ENCODE measurements at places on chromosomes 1 and 21. TPM values are rescaled to one million over a fixed set of nuclear protein-coding genes. Genes with fewer than 3 reads are reported as not detected.
A peak's percentile ranks its signal among the peaks of the same experiment; 100 is the strongest.

CFHR1 gene
- 0.23 TPM for total RNA-seq

TEDDM1 gene
- not detected for total RNA-seq

ODR4 gene
- total RNA-seq, result 21.3 TPM

KRTAP19-6 gene
- total RNA-seq, result not detected

SMPDL3B gene
- total RNA-seq, result 2.2 TPM

STUM gene
- not detected for total RNA-seq

PLPPR5 gene
- total RNA-seq, result 0.12 TPM

C4BPB gene
- 0.25 TPM for total RNA-seq

GRCh38 chr1:90989990-90990389 is 31.8 kb downstream of the ZNF644 start:
- no peaks in the 10 kb centered on the region for H3K36me3 ChIP-seq
- no peaks in the 10 kb centered on the region for H3K27me3 ChIP-seq
- H3K27ac ChIP-seq, result no peak overlapping the region
- H3K4me1 ChIP-seq, result no peaks in the 10 kb centered on the region

DNA sequence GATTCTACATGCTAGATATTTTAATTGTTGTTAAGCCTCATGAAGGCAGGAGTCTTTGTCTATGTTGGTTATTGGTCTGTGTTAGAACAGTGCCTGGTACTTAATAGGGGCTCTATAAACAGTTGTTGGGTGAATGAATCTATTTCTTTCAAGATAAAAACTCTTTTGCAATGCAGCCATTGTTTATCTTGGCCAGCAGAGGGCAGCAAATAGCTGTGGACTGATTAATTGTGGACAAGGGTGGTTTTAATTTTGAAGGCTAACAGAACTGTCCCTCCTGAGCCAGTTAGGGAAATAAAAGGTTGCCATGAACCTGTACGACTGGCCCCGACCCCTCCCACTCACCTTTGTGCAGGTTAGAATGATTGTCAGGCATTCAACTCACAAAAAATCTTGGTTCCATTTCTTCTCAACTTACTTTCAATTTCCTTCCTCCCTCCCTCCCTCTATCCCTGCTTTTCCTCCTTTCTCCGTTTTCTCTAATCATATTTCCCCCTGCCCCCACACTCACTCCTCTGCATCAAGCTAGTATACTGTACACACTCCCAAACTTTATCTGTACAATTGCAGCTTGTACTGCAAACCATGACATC is 66.3 kb upstream of the DIRAS3 start:
- H3K4me3 ChIP-seq, result no peak overlapping the region
- H3K27ac ChIP-seq, result no peak overlapping the region
- no peak for DNase-seq
- peaks cover 28% of the 10 kb centered on the region for H3K4me1 ChIP-seq

DNA sequence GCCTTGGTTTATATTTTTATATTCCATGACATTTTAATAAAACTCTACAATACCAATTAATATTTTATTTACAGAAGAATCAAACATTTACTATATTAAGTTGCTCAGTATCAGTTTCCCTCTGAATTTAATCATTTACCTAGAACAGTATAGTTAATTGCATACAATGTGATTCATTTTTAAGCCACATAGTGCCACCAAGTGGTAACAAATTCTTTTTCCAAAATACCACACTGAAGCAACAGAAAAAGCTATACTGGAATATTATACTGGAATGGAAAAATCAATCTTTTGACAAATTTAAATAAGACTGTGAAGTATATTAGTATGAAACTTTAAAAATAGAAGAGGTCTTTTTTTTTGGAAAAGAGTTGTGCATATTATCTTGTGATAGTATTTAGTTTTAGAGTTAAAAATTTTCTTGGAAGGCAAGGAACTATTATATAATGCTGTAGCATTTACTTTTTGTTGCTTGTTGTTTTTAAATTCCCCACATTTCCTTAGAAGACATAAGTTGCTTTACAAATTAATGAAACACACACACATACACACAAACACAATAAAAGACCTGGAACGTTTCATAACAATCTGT is 57.3 kb downstream of the ZNF644 start:
- peaks cover 2% of the 10 kb centered on the region for H3K4me1 ChIP-seq
- no peak overlapping the region for H3K4me3 ChIP-seq
- H3K27me3 ChIP-seq, result no peaks in the 10 kb centered on the region
- H3K36me3 ChIP-seq, result no peaks in the 10 kb centered on the region

- no peaks in the 10 kb centered on the region for H3K27me3 ChIP-seq
- no peak overlapping the region for H3K27ac ChIP-seq
- DNase-seq, result peak; percentile 70
These were observed 550.0 kb downstream of the KIF26B start for GRCh38 chr1:245704765-245705164.

- DNase-seq, result no peak
- H3K4me1 ChIP-seq, result peaks cover 42% of the 10 kb centered on the region
- no peaks in the 10 kb centered on the region for H3K36me3 ChIP-seq
- H3K27me3 ChIP-seq, result no peaks in the 10 kb centered on the region
These were observed 112.1 kb downstream of the RUNX1 start for GRCh38 chr21:34936883-34937563.

GRCh38 chr1:12506281-12507280 is 111.4 kb downstream of the DHRS3 start:
- DNase-seq, result no peak
- no peak overlapping the region for H3K27ac ChIP-seq
- H3K4me3 ChIP-seq, result no peak overlapping the region

GRCh38 chr1:150961756-150962155 is 12.9 kb downstream of the CERS2 start:
- H3K4me3 ChIP-seq, result no peak overlapping the region
- H3K36me3 ChIP-seq, result peaks cover 57% of the 10 kb centered on the region
- H3K27ac ChIP-seq, result no peak overlapping the region

- no peaks in the 10 kb centered on the region for H3K36me3 ChIP-seq
- no peak overlapping the region for H3K27ac ChIP-seq
- peaks cover 16% of the 10 kb centered on the region for H3K4me1 ChIP-seq
- H3K4me3 ChIP-seq, result no peak overlapping the region
These were observed 11.7 kb downstream of the TNFSF18 start for GRCh38 chr1:173038875-173039554.

DNA sequence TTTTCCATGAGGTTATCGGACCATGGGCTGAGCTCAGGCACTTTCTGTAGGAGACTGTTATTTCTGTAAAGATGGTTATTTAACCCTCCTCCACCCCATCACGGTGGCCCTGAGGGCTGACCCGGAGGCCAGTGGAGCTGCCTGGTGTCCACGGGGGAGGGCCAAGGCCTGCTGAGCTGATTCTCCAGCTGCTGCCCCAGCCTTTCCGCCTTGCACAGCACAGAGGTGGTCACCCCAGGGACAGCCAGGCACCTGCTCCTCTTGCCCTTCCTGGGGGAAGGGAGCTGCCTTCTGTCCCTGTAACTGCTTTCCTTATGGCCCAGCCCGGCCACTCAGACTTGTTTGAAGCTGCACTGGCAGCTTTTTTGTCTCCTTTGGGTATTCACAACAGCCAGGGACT is 2.6 kb upstream of the CCDC28B start:
- H3K4me1 ChIP-seq, result peaks cover 22% of the 10 kb centered on the region
- no peak overlapping the region for H3K4me3 ChIP-seq
- peaks cover 45% of the 10 kb centered on the region for H3K36me3 ChIP-seq
- no peak for DNase-seq

GRCh38 chr1:101188331-101188730 is 48.5 kb upstream of the S1PR1 start:
- no peaks in the 10 kb centered on the region for H3K36me3 ChIP-seq
- no peaks in the 10 kb centered on the region for H3K27me3 ChIP-seq
- H3K4me1 ChIP-seq, result peaks cover 13% of the 10 kb centered on the region
- H3K4me3 ChIP-seq, result no peak overlapping the region
- H3K27ac ChIP-seq, result no peak overlapping the region

GRCh38 chr1:187157115-187157514 is 328.4 kb downstream of the PLA2G4A start:
- H3K4me3 ChIP-seq, result no peak overlapping the region
- H3K4me1 ChIP-seq, result no peaks in the 10 kb centered on the region
- no peak for DNase-seq
- no peak overlapping the region for H3K27ac ChIP-seq
- no peaks in the 10 kb centered on the region for H3K36me3 ChIP-seq

- peaks cover 8% of the 10 kb centered on the region for H3K4me1 ChIP-seq
- no peak for DNase-seq
- H3K36me3 ChIP-seq, result no peaks in the 10 kb centered on the region
- H3K27me3 ChIP-seq, result no peaks in the 10 kb centered on the region
- peak within 1 kb of the TSS; percentile 59 for H3K4me3 ChIP-seq
- no peak within 1 kb of the TSS for H3K27ac ChIP-seq
These were observed at the start of gene SLC19A1 for GRCh38 chr21:45542242-45542666. Gene SLC19A1 (minus strand): TSS chr21:45542440. CDS start chr21:45537959, 4,481 bp downstream.

- H3K4me1 ChIP-seq, result peaks cover 22% of the 10 kb centered on the region
- H3K27ac ChIP-seq, result peak overlapping the region; percentile 89
- no peak for DNase-seq
- no peak overlapping the region for H3K4me3 ChIP-seq
- no peaks in the 10 kb centered on the region for H3K36me3 ChIP-seq
These were observed 106.5 kb downstream of the HLCS start for GRCh38 chr21:36859744-36860501.
